Lower leg skin (tissue), 4 donors: ENCODE measurements at places on chromosomes 16 and 17. TPM values are rescaled to one million over a fixed set of nuclear protein-coding genes. Genes with fewer than 3 reads are reported as not detected.

DNA sequence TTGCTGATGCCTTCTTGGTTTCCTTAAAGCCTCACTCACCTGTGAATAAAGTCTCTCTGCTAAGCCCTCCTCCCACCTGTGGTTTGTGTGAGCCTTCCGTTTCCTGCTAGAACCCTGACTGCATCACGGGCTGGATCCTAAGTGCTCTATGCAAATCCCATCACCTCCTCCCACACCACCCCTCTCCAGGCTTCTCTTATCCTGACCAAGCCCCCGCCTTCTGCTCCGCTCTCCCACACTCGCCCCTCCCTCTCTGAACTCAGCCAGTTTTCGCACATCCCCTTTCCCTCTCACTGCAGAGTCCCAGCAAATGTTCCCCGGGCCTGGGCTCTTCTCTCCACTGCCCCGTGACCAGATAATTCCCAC lies 51.8 kb downstream of the PIMREG start:
- DNase-seq, result peak; percentile 80

CPNE7 gene
- 1.1 TPM for total RNA-seq

DNA sequence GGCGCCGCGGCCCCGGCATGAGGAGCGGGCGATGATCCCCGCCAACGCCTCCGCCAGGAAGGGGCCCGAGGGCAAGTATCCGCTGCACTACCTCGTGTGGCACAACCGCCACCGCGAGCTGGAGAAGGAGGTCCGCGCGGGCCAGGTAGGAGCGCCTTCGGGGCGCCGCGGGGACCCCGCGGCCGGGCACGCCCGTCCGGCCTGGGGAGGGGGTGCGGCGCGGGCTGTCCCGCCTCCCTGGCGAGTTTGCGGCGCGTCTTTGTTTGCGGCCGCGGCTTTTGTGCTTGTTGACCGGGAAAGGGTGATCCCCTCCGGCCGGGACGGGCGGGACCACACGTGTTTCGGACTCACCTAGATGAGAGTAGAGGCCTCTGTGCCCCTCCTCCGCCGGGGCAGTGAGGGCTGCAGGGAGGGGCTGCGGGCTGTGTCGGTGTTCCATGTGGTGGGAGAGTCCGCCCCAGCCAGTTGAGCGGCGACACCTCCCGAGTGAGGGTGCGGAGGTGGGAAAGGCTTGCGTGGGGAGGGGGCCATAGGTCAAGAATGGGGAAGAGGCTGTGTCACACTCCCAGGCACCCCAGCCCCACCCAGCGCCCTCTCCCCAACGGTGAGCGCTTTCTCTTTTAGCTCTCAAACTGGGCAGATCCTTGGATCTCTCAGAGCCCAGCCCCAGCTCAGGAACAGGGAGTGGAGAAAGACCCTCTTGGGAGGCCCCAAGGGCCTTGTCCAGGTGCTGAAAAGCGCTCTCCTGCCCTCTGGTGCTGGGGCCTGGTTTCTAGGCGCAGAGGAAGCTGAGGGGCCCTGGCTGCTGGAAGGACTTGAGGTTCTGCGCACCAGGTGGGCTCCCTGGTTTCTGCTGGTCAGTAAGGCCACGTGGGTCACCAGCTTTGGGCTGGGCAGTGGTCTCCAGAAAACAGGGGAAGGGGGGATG lies 923 bp downstream of the ANKRD13B start:
- no peak for DNase-seq

CA7 gene
- not detected for total RNA-seq
